ENCODE measurements at places on chromosomes 1 and 21.
A peak's percentile ranks its signal among the peaks of the same experiment; 100 is the strongest.

DNA sequence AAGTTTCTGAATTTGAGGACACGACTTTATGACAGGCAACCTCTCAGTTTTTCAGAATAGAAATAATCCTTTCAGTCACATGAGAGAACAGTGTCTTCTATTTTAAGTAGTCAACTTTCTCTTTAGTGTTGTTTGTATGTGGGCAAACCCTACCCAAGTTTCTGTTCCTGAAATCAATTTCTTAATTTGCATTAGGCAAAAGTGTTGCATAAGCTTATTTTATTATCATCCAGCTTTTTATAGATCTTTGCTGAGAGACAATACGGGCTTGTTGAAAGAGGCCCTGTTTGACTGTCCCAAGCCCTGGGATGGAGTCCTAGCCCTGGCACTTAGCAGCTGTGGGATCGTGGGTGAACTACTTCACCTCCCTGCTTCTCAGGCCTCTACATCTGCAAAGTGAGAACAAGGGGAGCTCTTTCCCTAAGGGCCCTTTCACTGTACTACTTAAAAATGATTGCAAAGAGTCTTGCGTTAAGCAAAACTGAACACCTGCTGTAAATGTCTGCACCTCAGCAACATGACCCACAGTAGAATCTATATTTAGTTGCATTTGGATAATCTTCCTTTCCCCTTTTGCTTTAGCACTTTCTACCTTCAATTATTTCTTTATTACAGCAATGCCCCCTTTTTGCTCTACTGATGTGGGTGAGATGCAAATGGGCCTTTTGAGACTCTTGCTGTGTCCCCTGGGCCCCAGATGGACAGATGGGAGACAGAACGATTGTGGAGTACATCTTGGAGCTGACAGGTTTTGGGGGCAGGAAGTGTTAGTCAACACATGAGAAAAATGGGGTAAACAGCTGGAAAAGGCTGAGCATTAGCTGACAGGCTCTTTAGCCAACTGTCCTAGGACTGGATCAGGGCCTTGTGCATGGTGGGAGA lies 41.0 kb upstream of the SCAF4 start:
- DNase-seq, result peak; percentile 39

DNA sequence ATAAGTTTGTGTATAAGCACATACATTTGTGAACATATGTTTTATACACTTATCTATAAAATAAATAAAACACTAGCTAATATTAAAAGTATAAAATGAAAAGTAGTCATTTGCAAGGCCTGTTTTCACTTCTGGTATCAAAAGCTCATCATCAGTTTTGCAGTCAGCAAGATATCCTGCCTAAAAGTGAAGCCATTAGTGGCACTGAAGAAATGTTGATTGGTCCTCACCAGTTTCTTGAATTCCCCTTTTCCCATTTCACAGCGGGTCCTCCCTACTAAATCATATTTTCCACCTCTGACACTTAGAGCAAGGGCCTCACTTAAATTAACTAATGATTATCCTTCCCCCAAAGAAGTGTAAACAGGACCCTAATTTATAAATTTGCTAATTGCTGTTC lies 6.7 kb downstream of the TBX15 start:
- no peak for DNase-seq

DNA sequence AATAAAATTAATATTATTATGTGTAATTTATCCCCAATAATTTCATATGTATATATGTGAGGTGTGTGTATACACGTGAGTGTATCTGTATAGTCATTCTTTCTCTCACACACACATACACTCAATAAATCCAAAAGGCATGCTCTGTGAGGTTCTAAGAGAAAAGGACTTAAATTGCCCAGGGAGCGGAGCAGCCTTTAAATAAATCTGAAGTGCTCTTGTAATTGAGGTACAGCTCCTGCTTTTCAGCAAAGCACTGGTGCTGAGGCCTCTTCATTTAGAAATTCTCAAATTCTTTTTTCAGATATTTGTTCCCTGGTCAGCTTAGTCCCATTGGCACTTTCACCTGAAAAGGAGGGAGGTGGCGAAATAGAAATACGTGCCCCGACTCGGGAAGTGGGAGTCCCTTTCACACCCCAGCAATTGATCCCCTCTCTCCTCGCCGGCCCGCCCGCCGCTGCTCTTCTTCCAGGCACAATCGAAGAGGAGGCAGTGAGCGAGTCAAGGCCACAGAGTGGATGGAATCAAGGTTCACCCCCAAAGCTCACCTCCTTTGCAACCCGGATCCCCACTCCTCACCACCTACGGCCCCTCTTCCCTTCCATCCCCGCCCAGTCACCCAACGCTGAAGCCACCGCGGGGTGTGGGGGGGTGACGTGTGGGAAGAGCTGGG lies 944 bp downstream of the PLPPR5 start:
- no peak for DNase-seq

- DNase-seq, result no peak
These were observed 214.4 kb downstream of the NRIP1 start for GRCh38 chr21:14850394-14850793.

DNA sequence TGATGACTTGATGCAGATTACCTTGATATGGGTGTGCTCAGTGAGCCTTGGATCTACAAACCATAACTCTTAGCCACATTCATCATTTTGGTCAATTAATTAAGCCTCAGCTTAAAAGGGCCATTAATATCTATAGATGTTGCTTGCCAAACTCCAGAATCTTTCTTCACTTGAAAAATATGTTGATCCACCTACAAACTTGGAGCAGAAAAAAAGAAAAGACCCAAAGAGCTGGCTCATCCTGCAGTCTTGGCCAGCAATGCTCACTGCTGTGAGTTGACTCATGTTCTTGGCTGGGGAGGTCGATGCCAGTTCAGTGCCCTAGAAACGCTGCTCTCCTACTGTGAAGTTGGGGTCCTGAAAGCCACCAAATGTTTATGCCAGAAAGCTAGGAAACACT lies 75.4 kb downstream of the DPT start:
- no peak for DNase-seq

- no peak for DNase-seq
These were observed 7.7 kb upstream of the FAM167B start for GRCh38 chr1:32239337-32239736.

Measured in GM19239 (cell line).